Stimulated activated CD4-positive, alpha-beta T cell treated with anti-CD3 and anti-CD28 coated beads, Interleukin-4, amount 100 ng/mL, for 24 hours (primary cell): ENCODE measurements at places on chromosomes 6 and 20.
A peak's percentile ranks its signal among the peaks of the same experiment; 100 is the strongest.

- DNase-seq, result no peak
Measured at GRCh38 chr6:156392648-156393047, 384.5 kb upstream of the ARID1B start.

DNA sequence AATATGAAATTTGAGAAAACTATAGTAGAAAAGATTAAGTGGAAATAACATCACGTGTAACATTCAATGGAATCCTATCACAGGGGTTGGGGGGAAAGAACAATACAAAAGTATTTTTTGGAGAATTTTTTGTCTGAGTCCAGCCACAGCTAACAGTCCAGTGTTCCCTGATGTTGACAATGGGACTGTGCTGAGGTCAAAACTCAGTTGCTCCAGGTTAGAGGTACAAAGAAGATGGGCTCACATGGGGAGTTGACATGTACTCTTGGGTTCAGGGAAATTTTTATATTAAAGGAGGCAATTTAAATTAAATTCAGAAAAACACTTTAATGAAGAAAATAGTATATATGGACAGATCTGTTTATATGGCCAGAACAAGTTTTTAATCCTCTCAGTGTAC is 995 bp downstream of the MYCT1 start:
- DNase-seq, result no peak

DNA sequence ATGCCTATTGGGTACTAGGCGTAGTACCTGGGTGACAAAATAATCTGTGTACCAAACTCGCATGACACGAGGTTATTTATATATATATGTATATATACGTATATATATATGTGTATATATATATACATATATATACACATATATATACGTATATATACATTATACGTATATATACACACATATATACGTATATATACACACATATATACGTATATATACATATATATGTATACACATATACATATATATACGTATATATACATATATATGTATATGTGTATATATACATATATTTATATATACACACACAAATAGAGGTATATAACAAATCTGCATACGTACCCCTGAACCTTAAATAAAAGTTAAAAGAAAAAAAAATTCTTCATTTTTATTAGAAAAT is 103.2 kb downstream of the ZDHHC14 start:
- no peak for DNase-seq

- no peak for DNase-seq
Measured at GRCh38 chr6:81144346-81144745, 608.1 kb downstream of the TENT5A start.

GRCh38 chr6:150263765-150264404 is 104.9 kb upstream of the IYD start:
- peak; percentile 21 for DNase-seq

DNA sequence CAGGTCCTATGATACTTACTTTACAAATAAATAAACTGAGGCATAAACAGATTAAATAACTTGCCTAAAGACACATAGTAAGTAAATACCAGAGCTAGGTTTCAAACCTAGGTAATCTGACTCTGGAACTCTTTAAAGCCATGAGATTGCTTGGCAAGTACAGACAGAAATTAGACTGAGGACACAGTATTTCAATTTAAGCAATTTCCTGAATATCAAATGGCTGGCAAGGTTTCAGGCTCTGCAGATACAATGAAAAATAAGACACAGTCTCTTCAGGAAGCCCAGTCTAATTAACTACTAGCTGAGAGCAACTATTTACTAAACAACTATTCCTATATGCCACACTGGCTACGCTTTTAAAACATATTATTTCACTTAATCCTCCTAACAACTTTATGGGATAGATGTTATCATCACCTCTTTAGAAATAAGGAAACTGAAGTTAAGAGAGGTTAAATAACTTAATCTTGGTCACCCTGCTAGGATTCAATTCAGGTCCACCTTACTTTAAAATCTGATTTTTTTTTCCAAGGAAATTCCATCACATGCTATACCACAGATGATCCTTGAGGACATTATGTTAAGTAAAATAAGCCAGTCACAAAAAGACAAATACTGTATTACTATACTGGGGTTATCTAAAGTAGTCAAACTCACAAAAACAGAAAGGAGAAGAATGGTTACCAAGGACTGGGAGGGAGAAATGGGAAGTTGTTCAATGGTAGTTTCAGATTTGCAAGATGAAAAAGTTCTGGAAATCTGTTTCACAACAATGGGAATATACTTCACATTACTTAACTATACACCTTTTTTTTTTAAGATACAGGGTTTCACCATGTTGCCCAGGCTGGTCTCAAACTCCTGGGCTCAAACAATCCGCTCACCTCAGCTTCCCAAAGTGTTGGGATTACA is 4.1 kb downstream of the TRPC4AP start:
- DNase-seq, result no peak

GRCh38 chr6:1475174-1475573 is 85.8 kb downstream of the FOXF2 start:
- no peak for DNase-seq
